Smooth muscle cell of the pulmonary artery (primary cell): ENCODE measurements at places on chromosomes 7 and 10. TPM values are rescaled to one million over a fixed set of nuclear protein-coding genes. Genes with fewer than 3 reads are reported as not detected.

Gene GSTO2
- 1.8 and 4.6 TPM in 2 replicates for total RNA-seq

Gene MLXIPL
- total RNA-seq: 0.03 and 0.39 TPM in 2 replicates

Gene ZNF117
- 4.9 and 6.4 TPM in 2 replicates for total RNA-seq

Gene ADCYAP1R1
- not detected in 2 replicates for total RNA-seq

Gene CALN1
- total RNA-seq: not detected in 2 replicates

Gene SFTPD
- 0.13 TPM in 1 of 2 replicates, not detected in the other for total RNA-seq

Gene CALU
- total RNA-seq: 911 and 1,126 TPM in 2 replicates

Gene TMEM213
- not detected in 2 replicates for total RNA-seq
